ENCODE measurements at places on chromosomes 11 and 22.
A peak's percentile ranks its signal among the peaks of the same experiment; 100 is the strongest.

DNA sequence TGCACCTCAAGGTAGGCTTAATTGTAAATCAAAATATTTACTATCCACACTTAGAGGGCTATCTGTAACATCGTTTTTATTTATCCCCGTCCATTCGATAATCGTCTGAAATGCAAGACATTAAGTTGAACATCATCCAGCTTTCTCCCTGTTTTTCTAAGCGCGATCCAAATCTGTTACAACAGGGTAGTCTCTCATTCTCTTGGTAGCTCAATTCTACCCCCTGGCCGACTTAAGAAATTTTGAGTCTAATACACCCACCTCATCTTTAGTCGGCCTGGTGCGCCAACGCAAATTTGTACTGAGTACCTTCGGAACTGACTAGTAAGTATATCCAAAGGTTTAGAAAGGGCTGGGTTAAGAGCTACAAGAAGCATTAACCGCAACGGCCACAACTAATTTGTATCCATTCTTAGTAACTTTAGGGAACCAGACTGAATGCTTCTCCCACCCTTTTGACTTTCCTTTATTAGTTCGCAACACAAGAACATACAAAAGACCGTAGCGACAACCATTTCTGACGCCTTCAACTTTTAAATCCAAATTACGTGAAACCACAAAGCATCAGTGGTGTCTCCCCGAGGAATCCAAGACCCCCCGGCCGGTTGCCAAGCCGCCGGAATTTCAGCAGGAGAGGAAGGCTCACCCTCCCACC lies 1.0 kb upstream of the ZNF143 start:
- H3K27ac ChIP-seq: peak overlapping the region; percentile 98
- H3K36me3 ChIP-seq: no peaks in the 10 kb centered on the region
- no peaks in the 10 kb centered on the region for H3K4me1 ChIP-seq
- DNase-seq: peak; percentile 64
- H3K27me3 ChIP-seq: no peaks in the 10 kb centered on the region

DNA sequence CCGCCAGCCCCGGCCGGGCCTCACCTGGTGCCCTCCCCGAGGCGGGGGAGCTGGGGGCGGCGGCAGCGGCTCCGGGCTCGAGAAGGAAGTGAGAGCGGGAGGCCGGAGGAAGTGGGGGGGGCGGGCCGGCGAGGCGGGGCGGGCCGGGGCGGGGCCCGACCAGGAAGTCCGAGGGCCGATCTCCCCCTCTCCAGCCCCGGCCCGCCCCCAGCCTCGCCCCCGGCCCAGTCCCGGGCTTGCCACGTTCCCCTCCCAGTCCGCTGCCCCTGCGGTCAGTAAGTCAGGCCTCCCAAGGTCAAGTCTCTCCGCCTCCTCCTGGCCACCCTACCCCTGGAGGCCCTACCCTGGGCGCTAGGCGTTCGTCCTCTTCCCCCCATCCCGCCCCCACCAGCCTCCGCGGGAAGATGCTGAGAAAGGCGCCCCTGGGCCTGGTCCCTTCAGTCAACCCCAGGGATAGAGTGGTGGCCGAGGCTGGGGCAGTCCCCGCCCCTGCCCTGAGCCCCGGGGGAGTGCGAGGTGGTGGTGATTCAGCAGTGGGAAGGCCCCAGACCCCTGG lies at the start of gene RHOG:
Gene RHOG, minus strand, starts transcription at position 90 of the 556 bp plus-strand sequence. CDS start 12,821 bp downstream, outside the sequence.
- H3K4me3 ChIP-seq: peak within 1 kb of the TSS; percentile 65
- peak; percentile 85 for DNase-seq
- peaks cover 17% of the 10 kb centered on the region for H3K4me1 ChIP-seq
- H3K36me3 ChIP-seq: no peaks in the 10 kb centered on the region

- H3K36me3 ChIP-seq: no peaks in the 10 kb centered on the region
- H3K27me3 ChIP-seq: no peaks in the 10 kb centered on the region
- DNase-seq: peak; percentile 51
- no peak overlapping the region for H3K27ac ChIP-seq
- no peaks in the 10 kb centered on the region for H3K4me1 ChIP-seq
Measured at GRCh38 chr11:109132539-109132938, 289.5 kb upstream of the C11orf87 start.

DNA sequence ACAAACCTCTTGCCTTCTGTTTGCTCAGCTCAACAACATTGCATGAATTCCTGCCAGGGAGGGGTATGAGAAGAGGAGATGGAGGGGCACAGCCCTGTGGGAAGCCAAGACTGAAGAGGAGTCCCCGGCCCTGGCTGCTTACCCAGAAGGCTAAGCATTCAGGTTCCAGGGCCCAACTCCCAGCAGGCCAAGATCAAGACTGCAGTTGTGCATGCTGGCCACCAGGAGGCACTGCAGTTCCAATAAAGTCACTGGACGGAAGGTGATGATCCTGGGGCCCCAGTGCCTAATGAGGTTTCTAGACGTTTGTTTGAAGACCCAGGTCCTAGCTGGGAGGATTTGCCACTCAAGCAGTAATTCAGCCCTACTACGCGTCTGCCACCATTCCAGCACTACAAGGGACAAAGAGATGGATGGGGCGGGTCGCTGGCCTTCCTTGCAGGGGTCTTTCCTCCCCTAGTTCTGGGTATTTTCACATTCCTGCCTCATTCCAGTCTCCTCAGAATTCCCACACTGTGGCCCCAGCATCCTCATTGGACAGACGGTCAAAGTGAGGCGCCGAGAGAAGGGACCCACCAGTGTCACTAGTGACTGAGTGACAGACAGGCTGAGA lies 23.6 kb downstream of the ALX4 start:
- H3K36me3 ChIP-seq: no peaks in the 10 kb centered on the region
- H3K27me3 ChIP-seq: no peaks in the 10 kb centered on the region
- no peak overlapping the region for H3K4me3 ChIP-seq
- H3K4me1 ChIP-seq: no peaks in the 10 kb centered on the region
- DNase-seq: peak; percentile 90

DNA sequence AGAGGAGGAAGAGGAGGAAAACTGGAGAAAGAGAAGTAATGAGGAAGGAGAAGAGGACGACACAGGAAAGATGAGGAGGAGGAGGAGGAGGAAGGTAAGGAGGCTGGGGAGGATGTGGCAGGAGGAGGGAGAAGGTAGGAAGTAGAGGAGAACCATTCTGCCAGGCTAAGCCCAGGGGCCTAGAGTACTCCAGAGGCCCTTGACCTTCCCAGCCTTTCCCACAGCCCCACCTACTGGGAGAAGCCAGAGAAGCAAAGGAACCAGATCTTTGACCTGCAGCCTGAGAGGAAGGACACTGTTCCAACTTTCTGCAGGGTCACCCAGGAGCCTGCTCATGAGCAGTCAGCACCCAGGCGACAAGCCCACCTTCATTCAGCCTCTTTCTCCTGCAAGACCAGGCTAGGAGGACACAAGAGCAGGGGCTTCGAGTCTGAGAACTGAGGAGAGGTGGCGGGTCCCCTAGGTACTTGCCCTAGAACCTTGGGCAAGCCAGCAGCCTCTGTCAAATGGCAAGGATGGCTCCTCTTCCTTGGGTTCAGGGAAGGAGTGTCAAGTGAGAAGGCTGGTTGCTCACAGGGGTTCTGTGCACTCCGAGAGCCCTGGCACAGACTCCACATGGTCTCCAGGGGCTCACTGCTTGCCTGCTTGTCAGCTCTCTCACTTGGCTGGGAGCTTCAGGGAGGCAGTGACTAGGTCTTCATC lies 27.9 kb upstream of the OAF start:
- H3K4me1 ChIP-seq: no peaks in the 10 kb centered on the region
- peak; percentile 80 for DNase-seq
- H3K27me3 ChIP-seq: no peaks in the 10 kb centered on the region
- H3K4me3 ChIP-seq: no peak overlapping the region
- H3K36me3 ChIP-seq: no peaks in the 10 kb centered on the region

DNA sequence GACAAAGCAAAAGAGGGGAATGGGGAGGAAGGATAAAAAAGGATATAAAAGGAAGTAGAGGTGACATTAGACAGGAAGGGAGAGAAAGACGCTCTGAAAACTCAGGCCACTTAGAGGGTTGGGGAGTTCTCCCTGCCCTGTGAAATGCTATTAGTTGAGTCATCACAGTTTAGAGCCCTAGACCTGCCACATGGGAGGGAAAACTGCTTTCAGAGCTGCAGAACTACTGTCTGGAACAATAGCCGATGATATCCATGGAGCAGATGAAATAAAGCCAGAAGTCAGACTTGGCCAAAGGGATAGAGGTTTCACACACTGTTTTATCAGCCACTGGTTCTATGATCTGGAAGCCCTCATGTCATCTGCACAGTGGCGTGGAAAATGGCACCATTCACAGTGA lies 157.9 kb downstream of the NCAM1 start:
- H3K27ac ChIP-seq: no peak overlapping the region
- no peaks in the 10 kb centered on the region for H3K27me3 ChIP-seq
- peak; percentile 42 for DNase-seq
- peaks cover 6% of the 10 kb centered on the region for H3K4me1 ChIP-seq

- no peaks in the 10 kb centered on the region for H3K36me3 ChIP-seq
- no peak for DNase-seq
- no peaks in the 10 kb centered on the region for H3K4me1 ChIP-seq
- no peaks in the 10 kb centered on the region for H3K27me3 ChIP-seq
Measured at GRCh38 chr11:64511966-64512365, 79.1 kb upstream of the SLC22A12 start.

GRCh38 chr11:27319072-27319471 lies 43.9 kb downstream of the CCDC34 start:
- peak; percentile 64 for DNase-seq
- H3K27ac ChIP-seq: no peak overlapping the region
- no peaks in the 10 kb centered on the region for H3K36me3 ChIP-seq

GRCh38 chr11:102950622-102951081 lies 4.9 kb downstream of the MMP13 start:
- H3K4me3 ChIP-seq: no peak overlapping the region
- no peak overlapping the region for H3K27ac ChIP-seq
- no peaks in the 10 kb centered on the region for H3K27me3 ChIP-seq
- H3K36me3 ChIP-seq: no peaks in the 10 kb centered on the region

GRCh38 chr11:79980916-79981315 lies 540.1 kb upstream of the TENM4 start:
- H3K4me3 ChIP-seq: no peak overlapping the region
- DNase-seq: no peak
- H3K4me1 ChIP-seq: no peaks in the 10 kb centered on the region
- H3K27ac ChIP-seq: no peak overlapping the region
- H3K36me3 ChIP-seq: no peaks in the 10 kb centered on the region

DNA sequence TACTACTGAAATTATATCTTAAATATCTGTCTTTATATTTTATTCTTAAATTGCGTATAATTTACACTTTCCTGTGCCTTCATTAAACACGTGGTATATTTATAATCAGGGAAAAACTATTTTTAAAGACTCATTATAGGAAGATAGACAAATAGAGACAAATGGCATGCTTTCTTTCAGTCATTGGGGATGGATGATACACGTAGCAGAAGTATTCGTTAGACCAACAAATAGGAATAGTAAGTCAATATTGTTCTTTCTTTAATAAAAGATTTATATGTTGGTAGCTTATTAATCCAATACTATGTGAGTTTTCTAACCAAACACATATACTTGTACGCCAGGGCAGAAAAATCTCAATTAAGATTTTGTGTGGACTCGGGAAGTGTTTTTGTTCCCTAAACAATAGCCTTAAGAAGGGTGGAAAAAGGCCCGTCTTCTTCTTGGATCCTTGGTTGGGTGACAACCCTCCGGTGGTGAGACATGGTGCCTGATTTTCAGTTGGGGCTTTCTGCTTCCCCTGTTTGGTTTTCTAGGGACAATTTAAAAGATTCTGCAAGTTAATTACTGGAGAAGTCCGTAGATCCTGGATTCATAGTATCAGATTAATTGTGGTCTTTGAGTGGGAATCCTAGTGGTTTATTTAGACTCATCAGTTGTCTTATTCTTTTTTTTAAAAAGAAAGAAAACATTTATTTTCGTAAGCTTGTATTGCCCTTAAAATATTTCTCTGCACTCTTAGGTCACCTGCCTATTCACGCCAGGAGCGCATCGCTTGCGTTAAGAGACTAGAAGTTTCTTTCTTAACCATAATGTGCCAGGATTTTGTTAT lies 83.5 kb upstream of the WNT7B start:
- no peak for DNase-seq
- no peaks in the 10 kb centered on the region for H3K4me1 ChIP-seq
- H3K27me3 ChIP-seq: peaks cover 17% of the 10 kb centered on the region
- no peaks in the 10 kb centered on the region for H3K36me3 ChIP-seq

DNA sequence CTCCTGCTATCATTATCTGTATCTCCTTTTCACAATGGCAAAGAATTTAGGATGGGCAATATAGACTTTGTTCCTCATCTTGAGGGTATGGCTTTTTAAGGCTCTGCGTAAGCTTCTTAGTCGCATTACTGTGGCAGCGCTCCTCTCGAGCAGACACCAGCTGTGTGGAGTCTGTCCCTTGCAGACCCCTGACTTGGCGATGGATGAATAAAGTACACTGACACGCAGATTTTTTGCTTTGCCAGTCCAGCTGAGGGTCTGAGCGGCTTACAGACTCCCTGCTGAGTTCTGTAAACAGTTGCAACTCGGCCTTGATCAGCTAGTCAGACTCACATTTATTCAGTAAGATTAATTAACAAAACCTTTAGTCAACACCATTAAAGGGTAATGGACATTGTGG lies 390.0 kb upstream of the CNTN5 start:
- peak; percentile 21 for DNase-seq
- H3K4me1 ChIP-seq: no peaks in the 10 kb centered on the region
- H3K36me3 ChIP-seq: no peaks in the 10 kb centered on the region
- H3K4me3 ChIP-seq: no peak overlapping the region

DNA sequence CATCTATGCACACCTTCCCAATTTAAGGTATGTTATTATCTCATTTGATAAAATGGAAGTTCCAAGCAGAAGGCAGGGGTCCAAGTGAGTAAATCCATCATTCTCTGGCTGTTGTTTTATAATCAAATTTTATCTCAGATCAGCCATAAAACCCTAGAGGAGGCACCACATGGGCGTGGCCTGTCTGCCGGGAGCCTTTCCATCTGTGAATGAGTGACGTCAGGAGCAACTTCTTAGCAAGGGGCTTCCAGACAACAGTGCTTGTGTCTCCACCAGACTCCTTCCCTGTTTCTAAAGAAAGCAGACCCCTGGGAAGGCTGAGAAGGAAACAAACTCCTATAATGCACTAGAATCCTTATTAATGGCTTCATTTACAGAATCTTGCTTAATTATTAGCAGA lies 13.5 kb downstream of the SEZ6L start:
- H3K27ac ChIP-seq: no peak overlapping the region
- no peak for DNase-seq
- H3K27me3 ChIP-seq: no peaks in the 10 kb centered on the region
- H3K4me3 ChIP-seq: no peak overlapping the region
